ENCODE measurements at places on chromosomes 1 and 21. TPM values are rescaled to one million over a fixed set of nuclear protein-coding genes. Genes with fewer than 3 reads are reported as not detected.

GRCh38 chr1:205435578-205436573 lies 14.0 kb upstream of the LEMD1 start:
- DNase-seq = no peak

DNA sequence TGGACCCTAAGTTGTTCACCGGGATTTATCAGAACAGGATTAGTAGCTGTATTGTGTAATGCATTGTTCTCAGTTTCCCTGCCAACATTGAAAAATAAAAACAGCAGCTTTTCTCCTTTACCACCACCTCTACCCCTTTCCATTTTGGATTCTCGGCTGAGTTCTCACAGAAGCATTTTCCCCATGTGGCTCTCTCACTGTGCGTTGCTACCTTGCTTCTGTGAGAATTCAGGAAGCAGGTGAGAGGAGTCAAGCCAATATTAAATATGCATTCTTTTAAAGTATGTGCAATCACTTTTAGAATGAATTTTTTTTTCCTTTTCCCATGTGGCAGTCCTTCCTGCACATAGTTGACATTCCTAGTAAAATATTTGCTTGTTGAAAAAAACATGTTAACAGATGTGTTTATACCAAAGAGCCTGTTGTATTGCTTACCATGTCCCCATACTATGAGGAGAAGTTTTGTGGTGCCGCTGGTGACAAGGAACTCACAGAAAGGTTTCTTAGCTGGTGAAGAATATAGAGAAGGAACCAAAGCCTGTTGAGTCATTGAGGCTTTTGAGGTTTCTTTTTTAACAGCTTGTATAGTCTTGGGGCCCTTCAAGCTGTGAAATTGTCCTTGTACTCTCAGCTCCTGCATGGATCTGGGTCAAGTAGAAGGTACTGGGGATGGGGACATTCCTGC lies 3.9 kb upstream of the OLFML3 start:
- no peak for DNase-seq

GRCh38 chr1:109931189-109931731 lies 20.6 kb downstream of the CSF1 start:
- DNase-seq = peak; percentile 26

The TEKT2 gene
- not detected for total RNA-seq

The TUFT1 gene
- 17.2 TPM for total RNA-seq

DNA sequence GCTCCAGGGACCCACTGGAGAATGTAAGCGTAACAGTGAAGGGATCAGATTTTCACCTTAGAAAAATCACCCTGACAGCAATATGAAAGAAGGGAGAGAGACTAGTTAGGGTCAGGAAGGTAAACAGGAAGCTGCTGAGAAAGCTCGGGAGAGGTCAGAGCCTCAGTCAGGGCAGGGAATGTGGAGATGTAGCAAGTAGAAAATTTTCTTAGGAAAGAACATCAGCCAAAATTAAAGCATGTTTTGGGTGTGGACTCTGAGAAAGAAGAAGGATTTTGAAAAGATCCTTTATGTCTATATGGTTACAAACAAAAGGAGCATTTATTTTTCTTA lies 16.7 kb upstream of the ERICH3 start:
- DNase-seq = no peak

GRCh38 chr1:155598842-155599331 lies 11.1 kb upstream of the MSTO1 start:
- no peak for DNase-seq

GRCh38 chr1:51518033-51518585 lies 957 bp downstream of the EPS15 start:
- DNase-seq = no peak

DNA sequence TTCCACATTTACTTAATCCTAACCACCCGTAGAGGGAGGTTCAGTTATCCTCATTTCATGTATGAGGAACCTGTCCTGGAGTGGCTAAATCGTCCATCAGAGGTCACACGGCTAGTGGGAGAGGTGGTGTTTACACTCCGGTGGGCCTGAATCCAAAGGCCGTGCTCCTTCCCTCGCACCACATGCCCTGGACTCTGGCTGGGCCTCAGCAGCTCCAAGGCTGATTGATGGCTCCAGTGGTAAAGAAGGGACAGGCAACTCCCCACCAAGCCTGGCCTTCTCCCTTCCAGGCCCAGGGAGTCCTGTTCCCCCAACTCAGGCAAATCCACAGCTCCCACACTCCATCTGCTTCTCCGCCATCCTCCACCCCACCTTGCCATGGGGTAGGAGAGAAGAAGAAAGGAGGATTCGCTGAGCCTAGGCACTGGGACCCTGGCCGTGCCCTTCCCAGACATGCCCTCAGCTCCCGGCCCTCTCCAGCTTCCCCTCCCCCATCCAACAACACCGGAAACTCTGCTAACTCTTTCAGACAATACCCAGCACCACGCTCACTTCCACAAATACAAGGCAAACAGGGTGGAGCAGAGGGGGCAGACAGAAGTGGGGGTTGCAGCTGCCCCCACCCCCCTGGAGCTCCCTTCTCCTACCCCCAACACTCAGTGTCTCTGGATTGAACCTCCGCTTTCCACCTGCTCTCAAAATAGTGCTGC lies 10.9 kb downstream of the ARHGEF2 start:
- DNase-seq = no peak

The RXRG gene
- not detected for total RNA-seq

The PTPRC gene
- not detected for total RNA-seq

DNA sequence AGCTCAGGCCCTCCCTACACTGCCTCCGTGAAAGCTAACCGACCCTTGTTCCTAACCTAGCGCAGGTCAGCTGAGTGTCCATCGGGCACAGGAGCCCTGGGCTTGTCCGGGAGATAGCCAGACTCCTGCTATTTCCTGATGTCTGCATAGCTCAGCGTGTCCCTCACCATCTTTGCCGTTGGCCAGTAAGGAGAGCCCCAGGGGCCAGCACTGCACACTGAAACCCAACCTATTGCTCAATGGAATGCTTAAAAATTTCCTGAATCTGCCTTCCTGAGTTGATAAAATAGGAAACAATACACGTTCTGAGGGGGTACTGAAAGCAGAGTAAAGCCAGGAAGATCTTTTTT lies 2.2 kb downstream of the RUNX1 start:
- DNase-seq = no peak

The IGFN1 gene
- 3.3 TPM for total RNA-seq

- no peak for DNase-seq
Observed at GRCh38 chr1:219465212-219466093, 147.5 kb downstream of the ZC3H11B start.

DNA sequence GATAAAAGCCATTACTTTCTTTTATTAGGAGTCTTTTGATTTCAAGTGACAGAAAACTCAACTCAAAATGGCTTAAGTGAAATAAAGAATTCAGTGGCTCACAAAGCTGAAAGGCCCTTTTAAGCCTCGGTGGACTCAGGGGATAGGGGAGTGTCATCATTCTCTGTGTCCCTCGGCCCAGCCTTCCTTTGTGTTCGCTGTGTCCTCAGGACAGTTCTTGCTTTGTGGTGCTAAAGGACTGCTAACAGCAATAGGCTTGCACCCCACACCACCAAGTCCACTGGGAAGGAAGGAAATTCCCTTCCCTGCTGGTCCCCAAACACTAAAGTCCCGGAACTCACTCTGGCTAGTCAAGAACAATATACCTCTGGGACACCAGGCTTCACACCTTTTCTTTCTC lies 129.2 kb downstream of the NTPCR start:
- DNase-seq = no peak

The RIPPLY3 gene
- total RNA-seq = 0.20 TPM

DNA sequence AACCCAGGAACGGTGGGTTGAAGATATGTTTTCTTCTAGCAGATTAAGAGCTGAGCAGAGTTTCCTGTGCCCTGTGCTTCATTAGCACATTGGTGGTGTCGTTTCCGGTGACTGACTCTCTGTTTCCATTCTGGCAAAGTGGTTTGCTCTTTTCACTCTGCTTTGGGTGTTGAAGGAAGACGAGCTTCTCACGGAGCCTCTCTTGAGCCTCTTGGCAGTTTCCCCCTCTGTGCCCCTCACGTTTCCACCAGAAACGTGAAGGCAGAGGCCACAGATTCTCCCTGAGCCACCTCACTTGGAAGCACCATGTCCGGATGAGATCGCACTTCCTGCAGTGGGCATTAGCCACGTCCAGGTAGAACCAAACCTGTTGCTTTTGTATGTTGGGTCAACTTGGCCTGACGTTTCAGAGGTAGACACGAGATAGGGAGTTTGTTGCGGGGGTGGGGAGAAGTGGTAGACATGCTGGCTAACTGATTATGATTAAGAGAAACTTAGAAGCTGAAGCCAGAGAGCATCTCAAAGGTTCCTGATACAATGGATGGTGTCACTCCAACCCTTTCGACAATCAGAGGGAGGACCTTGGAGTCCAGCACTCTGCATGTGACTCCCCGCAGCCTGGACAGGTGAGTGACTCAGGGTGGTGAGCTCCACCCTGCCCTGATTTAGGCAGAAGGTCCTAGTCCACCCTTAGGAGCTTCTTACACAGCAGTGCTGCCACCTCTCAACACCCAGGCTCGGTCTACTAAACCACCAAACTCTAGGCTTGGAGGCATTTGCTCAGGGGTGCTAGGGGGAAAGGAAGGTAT lies at the start of gene LAX1:
Gene LAX1 (plus strand): TSS at position 155 of the 809 bp plus-strand sequence. CDS start 383 bp downstream, at position 538.
- DNase-seq = no peak

The ACTN2 gene
- 0.25 TPM for total RNA-seq

DNA sequence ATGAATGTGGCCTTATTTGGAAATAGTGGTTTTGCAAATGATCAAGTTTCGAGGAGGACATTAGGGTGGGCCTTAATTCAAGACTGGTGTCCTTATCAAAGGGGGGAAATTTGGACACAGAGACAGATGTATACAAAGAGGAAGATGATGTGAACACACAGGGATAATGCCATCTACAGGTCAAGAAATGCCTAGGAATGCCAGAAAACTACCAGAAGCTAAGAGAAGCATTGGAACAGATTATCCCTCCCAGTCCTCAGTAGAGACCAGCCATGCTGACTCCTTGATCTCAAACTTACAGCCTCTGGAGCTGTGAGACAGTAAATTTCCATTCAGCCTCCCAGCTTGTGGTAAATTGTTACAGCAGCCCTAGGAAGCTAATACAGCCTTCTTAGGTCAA lies 151.4 kb downstream of the PTGER3 start:
- DNase-seq = no peak

The MEX3A gene
- 2.8 TPM for total RNA-seq

DNA sequence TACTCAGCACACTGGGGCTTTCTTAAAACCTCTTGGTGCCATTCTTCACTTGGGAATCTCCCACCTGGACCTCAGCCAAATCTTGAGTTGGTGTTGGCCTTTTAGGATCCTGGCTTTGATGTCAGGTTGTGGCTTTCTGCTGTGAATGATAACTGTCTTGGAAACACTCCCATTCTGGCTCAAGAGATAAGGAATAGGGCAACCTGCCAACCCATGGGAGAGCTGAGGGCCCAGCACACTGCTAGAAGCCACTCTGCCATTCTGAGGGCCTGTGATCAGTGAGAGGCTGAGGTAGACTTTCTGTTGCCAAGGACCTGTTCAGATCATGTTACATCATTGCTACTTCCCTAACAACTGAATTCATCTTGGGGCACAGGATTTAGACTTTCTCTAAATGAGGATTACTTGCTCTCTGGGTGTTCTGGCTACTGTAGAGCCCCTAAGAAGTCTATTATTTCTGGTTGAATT lies 45.8 kb downstream of the TTC39A start:
- no peak for DNase-seq

DNA sequence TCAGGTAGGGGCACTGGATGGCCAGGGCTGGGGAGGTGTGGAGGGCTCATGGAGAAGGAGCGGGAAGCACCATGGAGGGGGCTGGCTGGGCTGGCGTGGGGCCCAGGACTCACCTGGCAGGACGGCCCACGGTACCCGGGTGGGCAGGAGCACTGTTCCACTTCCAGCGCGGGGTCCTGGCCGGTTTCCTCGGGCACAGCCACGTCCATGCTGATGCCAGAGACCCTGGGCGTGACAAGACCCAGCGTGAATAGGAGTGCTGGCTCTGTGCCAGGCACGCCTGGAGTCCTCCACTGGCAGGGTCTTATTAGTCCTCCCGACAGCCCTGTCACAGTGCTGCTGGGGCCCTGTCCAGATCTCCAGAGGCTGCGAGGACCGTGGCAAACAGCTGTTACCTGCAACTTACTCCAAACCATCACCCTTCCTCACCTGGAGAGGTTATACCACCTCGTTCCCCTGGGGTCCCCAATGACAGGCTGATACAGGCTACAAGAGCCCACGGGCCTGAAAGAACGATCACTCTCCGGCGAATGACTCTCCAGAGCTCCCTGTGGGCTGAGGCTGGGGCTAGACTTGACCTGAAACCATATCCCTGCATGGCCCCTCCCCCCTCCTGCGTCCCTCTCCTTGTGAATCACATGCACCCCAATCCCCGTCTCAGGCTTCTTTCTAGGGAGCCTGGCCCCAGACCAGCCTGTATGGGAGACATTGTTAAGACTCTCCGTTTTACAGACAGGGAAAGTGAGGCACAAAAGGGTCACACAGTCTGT lies 62.1 kb downstream of the HSPG2 start:
- DNase-seq = no peak

DNA sequence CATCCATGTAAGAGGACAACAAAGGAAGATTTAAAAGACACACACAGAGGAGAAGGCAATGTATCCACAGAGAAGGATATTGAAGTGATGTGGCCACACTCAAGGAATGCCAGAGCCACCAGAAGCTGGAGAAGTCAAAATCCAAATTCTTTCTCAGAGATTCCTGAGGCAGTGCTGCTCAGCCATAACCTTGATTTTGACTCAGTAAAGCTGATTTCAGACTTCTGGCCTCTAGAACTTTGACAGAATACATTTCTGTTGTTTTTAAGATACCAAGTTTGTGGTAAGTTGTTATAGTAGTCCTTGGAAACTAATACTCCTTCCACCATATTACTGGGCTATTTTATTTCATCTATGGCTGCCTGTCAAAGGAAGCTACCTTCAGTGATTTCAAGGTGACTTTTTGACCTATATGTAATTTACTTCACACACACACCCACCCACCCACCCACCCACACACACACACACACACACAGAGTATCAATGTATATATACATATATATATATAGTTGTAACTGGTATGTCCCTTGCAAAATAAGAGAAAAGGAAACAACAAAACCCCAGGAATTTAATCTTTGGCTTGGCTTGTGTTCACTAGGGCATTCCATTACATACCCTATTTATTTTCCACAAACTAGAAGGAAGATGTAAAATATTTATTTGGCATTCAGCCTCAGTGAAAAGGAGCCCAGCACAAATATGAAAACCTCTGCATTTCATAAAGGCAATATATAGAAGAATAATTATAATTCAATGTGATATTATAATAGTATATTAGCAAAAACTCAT lies 142.1 kb upstream of the PTGFR start:
- no peak for DNase-seq

The GPR37L1 gene
- not detected for total RNA-seq

DNA sequence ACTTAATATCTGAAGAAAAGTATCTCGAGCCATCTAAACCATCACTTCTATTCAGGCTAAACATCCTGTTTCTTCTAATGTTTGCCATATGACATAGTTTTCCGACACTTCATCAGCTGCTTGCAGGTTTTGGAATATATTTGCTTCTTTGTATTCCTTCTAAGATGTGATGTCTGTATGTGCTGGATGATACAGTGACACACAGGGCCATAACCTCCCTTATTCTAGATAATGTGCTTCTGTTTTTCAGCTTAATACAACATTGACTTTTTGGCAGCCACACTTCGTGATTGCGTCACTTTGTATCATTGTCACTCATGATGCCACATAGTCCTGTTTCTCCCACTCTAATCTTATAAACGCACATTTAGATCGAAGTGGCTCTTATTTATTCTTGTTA lies 156.3 kb downstream of the CRB1 start:
- DNase-seq = no peak
